ENCODE measurements at places on chromosomes 7 and 10. TPM values are rescaled to one million over a fixed set of nuclear protein-coding genes. Genes with fewer than 3 reads are reported as not detected.

The EEPD1 gene
- total RNA-seq, result 8.4 TPM

The TRIM8 gene
- total RNA-seq, result 136 TPM

The KCNMA1 gene
- total RNA-seq, result 13.0 TPM

The ARHGEF5 gene
- 27.1 TPM for total RNA-seq

The WNT8B gene
- total RNA-seq, result 0.15 TPM

The H2BK1 gene
- total RNA-seq, result 0.52 TPM

The AMZ1 gene
- total RNA-seq, result 0.65 TPM

The CHAT gene
- not detected for total RNA-seq

The CYP3A4 gene
- total RNA-seq, result not detected

The RAB19 gene
- 3.2 TPM for total RNA-seq

The LRRD1 gene
- 0.06 TPM for total RNA-seq

The TASOR2 gene
- total RNA-seq, result 45.4 TPM

The EIF5AL1 gene
- total RNA-seq, result 0.77 TPM

The NACAD gene
- 3.7 TPM for total RNA-seq

The OR2A5 gene
- total RNA-seq, result not detected

The PPP1R3C gene
- 88.4 TPM for total RNA-seq

The ASIC3 gene
- total RNA-seq, result 3.9 TPM

The CCDC7 gene
- total RNA-seq, result 36.4 TPM

The AP5Z1 gene
- 21.2 TPM for total RNA-seq

The TMEM196 gene
- 0.06 TPM for total RNA-seq

The TCAF1 gene
- 37.1 TPM for total RNA-seq

The PTPRN2 gene
- total RNA-seq, result 5.1 TPM

The GLCCI1 gene
- 60.2 TPM for total RNA-seq

The SPOCK2 gene
- total RNA-seq, result 24.1 TPM

The MOGAT3 gene
- not detected for total RNA-seq

The ADAM22 gene
- 1.7 TPM for total RNA-seq

The PCDH15 gene
- 16.9 TPM for total RNA-seq

The KCNH2 gene
- total RNA-seq, result 1.7 TPM

The SLC13A4 gene
- 1.3 TPM for total RNA-seq

The IKZF5 gene
- 12.1 TPM for total RNA-seq
